ENCODE measurements at places on chromosomes 1 and 21.

DNA sequence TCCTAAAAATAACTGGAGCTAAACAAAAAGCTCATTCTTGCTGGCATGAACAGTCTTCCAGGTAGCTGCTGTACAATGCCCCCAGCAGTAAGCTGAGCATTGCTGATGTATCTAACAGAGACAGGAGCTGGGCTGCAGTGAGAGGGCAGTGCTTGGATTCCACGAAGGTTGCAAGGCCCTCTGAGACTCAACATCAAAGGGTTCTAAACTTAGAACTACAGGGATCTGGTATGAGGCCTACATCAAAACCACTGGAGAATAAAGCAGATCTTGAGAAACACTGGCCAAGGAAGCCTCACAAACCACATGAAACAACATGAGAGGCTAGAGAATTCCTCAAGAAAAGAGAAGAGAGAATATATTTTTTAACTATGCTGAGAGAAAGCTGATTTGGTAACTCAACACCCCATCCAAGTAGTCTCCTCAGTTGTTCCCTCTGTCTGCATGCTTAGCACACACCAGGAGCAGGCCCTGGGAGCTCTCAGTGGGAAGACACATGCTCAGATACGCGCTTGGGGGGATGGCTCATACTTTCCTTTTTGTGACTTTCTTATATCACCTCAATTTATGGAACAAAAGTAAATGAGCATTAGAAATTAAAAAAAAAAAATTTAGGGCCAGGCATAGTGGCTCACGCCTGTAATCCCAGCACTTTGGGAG is 27.7 kb downstream of the DSTYK start:
- H3K4me1 ChIP-seq = peaks cover 7% of the 10 kb centered on the region
- no peaks in the 10 kb centered on the region for H3K27me3 ChIP-seq
- DNase-seq = no peak
- no peak overlapping the region for H3K4me3 ChIP-seq

DNA sequence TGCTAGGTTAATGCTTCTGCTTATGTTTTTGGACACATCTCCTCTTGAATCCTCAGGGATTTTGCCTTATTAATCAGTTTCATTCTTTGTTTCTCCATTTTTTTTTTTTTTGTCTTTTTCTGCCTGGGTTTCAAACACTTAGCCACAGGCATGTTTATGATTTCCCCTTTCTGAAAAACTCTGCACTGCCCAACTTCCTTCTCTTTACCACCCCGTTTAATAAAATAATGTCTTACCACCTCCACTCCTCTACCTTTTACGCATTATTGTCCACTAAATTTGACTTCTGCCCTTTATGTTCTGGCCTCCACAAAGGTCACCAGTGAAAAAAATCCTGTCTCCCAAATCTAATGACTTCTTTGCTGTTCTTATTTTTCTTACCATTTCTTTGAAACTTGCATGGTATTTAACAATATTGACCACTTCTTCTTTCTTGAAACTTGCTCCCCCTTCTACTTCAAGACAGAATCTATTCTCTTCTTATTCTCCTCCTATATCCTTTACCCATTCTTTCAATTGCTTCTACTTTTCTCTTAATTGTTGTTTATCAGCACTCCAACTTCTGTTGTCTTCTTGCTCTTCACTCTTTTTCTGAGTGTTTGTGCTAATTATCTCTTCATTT is 150.3 kb downstream of the TNFSF18 start:
- peak overlapping the region; percentile 85 for H3K4me3 ChIP-seq
- DNase-seq = peak; percentile 26
- H3K36me3 ChIP-seq = no peaks in the 10 kb centered on the region
- H3K4me1 ChIP-seq = peaks cover 41% of the 10 kb centered on the region

DNA sequence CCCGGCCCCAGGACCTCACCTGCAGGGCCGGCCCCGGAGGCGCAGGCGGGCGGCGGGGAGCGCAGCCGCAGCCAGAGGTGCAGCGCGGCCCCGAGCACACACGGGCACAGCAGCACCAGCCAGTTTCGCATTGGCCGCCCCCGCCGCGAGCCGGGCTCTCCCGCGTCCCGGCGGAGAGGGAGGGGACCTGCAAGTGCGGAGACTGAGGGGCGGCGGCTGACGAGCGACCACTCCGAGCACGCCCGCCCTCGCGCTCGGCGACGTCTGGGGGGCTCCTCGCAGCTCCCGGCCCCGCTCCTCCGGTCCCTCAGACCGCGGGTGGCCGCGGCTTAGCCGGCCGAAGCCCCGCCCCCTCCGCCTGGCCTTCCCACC is at the start of gene B3GALNT2:
Gene B3GALNT2 (minus strand): TSS at position 331 of the 372 bp plus-strand sequence. CDS start 200 bp downstream, at position 131.
- no peaks in the 10 kb centered on the region for H3K27me3 ChIP-seq
- no peaks in the 10 kb centered on the region for H3K36me3 ChIP-seq
- H3K27ac ChIP-seq = peak within 1 kb of the TSS; percentile 92
- H3K4me1 ChIP-seq = peaks cover 31% of the 10 kb centered on the region
- peak within 1 kb of the TSS; percentile 97 for H3K4me3 ChIP-seq

- H3K36me3 ChIP-seq = peaks cover 24% of the 10 kb centered on the region
- no peaks in the 10 kb centered on the region for H3K27me3 ChIP-seq
- H3K4me3 ChIP-seq = no peak overlapping the region
- DNase-seq = no peak
- peak overlapping the region; percentile 29 for H3K27ac ChIP-seq
Observed at GRCh38 chr21:42286416-42286815, 28.8 kb downstream of the TFF3 start.
